ENCODE measurements at places on chromosomes 2 and 18.

GRCh38 chr2:3604991-3605961 is 10.4 kb downstream of the COLEC11 start:
- no peak for DNase-seq

DNA sequence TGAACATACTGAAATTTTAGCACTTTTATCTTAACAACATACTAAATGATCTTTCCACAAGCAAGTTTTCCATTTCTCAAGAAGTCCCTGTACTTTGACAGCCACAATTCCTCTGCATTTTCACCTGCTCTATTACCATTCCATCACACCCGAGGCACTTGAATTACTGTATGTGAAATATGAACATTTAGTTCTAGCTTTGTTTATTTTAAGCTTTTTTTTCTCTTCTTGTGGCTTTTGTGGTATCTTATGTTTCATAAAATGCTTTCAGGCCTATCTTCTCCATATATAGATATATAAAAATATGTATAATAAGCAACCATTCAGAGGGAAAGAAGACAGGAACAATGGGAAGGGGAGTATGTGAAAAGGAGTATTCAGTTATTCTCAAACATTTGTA is 693.9 kb downstream of the SATB2 start:
- DNase-seq: no peak

DNA sequence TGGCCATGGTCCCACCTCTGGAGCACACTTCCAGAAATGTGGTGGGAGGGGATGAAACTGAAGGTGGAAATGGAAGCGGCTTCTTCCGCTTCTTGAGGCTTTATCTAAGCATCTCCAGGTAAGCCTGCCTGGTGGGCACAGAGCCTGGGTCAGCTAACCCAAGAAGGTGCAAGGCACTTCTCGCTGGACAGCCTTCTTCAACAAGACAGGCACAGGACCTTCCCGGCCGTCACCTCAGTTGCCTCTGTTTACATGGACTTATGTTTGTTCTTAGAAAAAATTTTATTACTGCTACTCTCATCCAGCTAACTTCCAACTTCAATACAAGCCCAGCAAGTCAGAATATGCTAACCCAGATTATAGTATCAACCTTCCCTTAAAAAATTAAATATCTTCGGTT is 51.9 kb downstream of the SRD5A2 start:
- no peak for DNase-seq

GRCh38 chr2:65666156-65666725 is 233.8 kb upstream of the SPRED2 start:
- DNase-seq: no peak

DNA sequence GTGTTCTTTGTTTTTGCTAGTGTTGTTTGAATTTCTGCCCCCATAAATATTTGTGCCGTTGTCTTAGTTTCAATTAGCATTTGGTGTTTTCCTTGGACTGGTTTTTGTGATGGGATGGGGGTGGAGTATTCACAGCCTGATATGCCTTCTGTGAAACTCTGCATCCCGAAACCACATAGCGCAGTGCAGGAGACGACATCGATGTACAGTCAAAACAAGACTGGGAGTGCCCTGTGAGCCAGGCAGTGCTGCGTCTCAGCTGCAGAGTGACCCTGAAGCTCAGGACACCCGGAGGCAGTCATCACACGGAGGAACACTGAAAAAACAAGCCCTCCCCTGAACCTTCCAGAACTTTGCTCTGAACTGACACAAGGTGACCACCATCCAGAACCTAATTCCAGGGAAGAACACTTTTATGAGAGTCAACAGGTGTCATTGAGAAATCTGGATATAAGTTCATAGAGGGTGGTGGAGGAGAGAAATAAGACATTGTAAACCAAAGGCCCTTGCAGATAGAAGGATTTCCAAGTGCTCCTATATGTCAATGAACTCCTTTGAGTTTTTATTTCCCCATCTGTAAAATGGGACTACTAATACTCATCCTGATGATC is 61.2 kb upstream of the CABLES1 start:
- DNase-seq: no peak

DNA sequence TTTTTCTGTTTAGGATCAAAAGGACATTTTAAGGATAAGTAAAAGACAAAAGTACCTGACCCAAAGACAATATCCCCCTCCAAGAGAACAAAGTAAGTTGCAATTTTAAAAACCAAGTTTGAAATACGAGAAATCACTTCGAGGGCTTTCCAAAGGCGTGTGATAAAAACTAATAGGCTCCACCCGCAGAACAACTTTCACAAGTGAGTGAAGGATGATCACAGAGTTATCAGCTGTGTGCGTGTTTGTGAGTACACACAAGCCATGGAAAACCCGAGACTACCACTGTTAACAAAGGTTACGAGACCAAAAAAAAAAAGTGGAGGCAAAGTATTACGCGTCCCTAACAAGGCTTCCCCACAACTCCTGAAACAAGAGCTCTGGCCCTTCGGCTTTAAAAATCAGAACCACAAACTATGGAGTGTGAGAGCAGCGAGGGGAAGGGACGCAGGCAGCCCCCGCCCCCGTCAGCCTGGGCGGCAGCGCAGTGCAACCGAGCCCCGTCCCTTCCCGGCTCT is 719 bp downstream of the SMAD2 start:
- DNase-seq: no peak

DNA sequence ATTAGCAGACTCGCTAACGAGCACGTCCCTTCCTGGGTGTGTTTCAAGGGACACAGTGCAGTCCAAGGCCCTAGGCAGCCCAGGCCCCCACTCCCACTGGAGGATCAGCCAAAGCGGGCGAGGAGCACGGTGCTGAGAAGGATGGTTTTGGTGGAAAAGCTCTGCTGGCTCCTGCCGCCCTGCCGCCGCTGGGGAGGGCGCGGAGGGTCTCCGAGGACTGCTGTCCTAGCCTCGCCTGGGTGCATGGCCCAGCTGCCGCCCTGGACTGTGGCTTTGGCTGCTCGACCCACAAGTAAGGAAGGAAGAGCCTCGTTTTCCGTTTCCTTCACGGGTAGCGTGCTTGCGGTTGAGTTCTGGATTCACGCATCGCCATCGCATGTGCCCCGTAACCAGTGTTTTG is 79.9 kb downstream of the MTCL1 start:
- DNase-seq: no peak

GRCh38 chr18:7322817-7323485 is 92.1 kb downstream of the LRRC30 start:
- no peak for DNase-seq

DNA sequence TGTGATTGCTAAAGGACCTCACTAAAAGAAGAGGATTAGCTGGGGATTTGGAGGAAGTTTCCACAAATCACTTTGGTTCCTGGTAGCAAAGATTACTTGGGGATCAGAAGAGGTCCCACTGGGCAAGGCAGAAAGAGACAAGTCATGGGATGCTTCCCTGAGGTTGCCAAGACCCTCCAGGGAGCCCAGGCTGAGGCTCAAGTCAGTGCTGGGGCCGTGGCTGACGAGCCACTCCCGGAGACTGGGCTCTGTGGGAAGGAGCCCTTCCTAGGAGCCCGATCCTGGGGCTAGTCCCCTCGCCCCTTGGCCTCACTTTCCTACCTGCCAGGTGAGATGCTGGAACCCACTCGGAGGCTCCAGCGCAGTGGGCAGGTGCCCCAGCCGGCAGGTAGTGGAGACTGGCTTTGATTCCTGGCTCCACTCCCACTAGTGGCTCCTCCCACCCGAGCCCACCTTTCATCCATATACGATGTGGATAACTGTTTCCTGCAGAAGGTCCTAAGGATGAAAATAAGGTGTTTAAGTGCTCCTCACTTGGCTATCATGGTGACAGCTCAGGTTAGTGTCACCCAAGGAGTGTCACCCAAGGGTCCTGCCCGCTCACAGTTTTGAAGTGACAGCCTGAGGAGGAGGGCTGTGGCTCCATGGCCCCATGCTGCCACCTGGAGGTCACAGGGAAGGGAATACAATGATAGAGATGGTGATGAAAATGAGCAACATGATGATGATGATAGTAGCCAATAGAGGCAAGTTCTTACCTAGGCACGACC is 100.5 kb downstream of the CAPN13 start:
- DNase-seq: peak; percentile 65

GRCh38 chr2:70670626-70671025 is 97.4 kb downstream of the ADD2 start:
- DNase-seq: no peak

DNA sequence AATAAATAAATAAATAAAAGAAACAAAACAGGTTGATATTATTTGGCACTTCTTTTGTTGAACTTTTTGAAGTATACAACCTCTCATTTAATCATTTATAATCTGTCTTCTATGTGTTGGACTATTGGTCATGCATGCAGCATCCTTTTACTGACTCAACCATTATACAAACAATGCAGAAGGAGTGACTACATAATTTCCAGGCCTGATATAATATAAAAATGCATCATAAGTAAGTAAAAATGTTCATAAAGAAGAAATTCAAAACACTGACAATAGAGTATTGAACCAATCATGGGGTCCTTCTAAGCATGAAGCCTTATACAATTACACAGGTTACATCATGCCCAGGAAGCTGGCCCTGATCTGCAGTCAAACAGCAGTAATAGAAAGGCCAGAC is 141.5 kb upstream of the FN1 start:
- DNase-seq: no peak

DNA sequence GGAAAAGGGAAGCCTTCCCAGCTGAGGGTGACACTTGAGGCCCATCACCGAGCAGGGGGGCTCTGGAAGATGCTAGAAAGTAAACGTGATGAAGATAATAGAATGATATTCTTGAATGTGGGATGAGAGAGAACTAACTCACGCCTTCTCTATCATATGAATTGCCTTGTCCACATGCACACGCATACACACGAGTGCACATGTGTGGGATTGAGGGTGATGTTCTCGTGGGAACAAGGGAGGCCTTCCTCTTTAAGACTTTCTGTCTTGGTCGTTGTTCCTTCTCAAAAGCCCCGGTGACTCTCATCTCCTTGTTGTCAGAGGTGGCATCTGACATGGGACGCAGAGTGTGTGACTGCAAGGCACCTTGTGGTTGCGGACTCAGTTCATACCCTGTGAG is 436.9 kb downstream of the ZNF516 start:
- no peak for DNase-seq

- no peak for DNase-seq
These were observed 239.3 kb downstream of the ERBB4 start for GRCh38 chr2:212299333-212299732.

GRCh38 chr2:165214093-165214492 is 10.2 kb upstream of the SCN3A start:
- DNase-seq: no peak

DNA sequence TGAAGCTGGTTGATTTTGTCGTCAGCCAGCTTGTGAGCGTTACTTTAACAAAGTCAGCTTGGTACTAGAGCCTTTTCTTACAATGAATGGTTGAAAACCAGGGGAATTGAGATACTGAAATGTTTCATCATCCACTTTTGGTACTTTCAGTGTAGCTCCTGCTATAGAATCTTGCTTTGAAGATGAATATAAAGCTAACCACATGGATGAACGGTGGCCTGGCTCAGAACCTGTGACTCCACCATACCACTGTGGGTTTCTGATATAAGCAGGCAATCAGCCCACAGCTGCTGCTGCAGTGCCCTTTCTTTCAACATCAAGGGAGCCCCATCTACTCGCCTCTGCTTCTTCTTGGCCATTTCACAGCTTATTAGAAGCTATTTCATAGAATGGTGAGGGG is 53.2 kb upstream of the GPR45 start:
- DNase-seq: no peak

DNA sequence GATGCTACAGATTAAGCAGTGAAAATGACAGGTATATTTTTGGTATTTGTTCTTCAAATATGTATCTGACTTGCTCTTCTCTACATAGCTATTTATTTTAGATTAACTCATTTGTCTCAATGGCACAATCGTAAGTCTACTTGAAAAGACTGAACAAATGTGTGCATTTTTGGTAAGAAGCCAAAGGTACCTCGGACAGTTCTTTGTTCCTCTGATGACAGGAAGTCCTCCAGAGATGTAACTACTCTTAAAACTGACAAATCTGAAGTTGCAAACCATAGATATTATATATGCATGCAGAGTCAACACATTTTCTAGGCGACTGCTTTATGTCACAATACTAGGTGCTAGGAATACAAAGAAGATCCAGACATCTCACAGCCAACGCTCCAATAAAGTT is 36.7 kb downstream of the NDUFAF7 start:
- no peak for DNase-seq

DNA sequence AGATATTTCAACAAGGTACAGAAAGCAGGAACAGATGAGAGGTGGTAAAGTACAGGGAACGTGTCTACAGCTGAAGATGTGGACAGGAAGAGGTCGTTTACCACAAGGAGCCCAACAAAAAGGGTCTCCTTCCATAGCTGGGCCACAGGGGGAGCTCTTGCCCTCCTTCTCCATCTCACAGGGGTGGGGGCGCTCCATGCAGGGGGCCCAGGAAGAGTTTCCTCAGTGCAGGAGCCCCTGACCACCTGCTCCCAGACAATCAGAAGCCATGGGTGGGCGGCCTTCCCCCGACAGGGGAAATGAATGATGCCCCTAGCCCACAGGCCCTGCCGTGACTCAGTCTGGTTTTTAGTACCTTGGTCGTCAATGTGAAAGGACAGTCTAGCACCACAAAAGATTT is 163.6 kb upstream of the ZNF516 start:
- no peak for DNase-seq

DNA sequence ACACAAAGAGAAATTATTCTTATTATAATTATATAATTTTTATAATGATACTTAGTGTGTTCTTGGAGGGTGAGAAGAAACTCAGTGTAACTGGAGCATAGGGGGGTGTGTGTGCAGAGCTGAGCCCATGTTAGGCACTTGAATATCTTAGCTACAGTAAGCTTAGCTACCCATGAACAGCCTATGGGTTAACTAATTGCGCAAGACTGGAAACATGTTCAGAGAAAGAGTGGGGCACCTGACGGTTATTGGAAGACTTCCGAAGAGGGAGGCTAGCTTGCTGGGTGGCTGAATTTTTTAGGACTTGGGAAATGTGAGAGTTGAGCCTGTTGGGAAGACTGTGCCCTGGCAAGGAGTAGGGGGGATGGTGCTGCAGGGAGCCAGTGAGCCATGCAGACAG is 229.2 kb downstream of the SLC4A3 start:
- no peak for DNase-seq

- no peak for DNase-seq
These were observed 77.8 kb upstream of the TMEM200C start for GRCh38 chr18:5973099-5973498.

DNA sequence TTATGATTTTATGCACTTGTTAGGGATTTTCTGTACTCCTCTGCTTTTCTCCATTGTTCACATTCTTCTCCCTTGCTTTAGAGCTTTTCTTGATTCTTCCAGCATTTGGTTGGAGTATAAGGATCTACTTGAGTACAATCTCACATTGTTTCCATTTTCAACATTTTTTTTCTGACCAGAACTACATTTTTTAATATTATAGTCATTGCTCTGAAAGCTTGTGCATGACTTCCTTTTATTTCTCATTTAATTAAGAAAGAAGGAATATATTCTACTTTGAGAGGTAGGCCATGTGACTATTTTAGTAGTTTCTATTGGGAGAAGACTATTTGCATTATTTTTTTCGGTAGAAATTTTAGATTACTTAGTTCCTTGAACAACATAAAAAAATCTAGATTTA is 200.4 kb downstream of the TMEM247 start:
- DNase-seq: no peak

DNA sequence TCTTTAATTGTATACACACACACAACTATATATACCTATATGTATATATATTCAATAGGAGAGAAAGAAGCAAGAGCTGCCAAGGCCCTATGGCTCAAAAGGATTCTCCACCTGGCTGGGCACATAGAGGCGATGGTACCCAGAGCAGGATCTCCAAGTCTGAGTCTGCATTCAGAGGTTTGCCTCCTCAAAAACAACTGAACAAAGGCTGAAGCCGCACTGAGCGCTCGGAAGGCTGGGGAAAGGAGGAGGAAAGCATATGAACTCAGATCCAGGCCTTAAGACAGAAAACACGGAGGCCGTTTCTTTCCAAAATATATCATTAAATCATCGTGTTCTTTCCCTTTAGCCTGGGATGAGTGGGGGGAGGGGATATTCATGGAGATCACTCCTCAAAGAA is 3.6 kb downstream of the HOXD12 start:
- DNase-seq: no peak

All from stimulated activated CD4-positive, alpha-beta T cell treated with anti-CD3 and anti-CD28 coated beads, Interleukin-1b, Interleukin-23, amount 100 ng/mL, for 1 hour (primary cell).